NCI-H774 (cell line): ENCODE measurements at places on chromosomes 11 and 22.

DNA sequence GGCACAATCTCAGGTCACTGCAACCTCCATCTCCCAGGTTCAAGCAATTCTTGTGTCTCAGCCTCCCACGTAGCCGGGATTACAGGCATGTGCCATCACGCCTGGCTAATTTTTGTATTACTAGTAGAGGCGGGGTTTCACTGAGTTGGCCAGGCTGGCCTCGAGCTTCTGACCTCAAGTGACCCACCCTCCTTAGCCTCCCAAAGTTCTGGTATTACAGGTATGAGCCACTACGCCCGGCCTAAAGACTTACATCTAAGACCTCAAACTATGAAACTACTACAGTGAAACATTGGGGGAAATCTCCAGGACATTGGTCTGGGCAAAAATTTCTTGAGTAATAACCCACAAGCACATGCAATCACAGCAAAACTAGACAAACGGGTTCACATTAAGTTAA, 13.8 kb upstream of the FAM181B start:
- no peak for DNase-seq

GRCh38 chr11:26580929-26581328, 8.9 kb upstream of the MUC15 start:
- no peak for DNase-seq

DNA sequence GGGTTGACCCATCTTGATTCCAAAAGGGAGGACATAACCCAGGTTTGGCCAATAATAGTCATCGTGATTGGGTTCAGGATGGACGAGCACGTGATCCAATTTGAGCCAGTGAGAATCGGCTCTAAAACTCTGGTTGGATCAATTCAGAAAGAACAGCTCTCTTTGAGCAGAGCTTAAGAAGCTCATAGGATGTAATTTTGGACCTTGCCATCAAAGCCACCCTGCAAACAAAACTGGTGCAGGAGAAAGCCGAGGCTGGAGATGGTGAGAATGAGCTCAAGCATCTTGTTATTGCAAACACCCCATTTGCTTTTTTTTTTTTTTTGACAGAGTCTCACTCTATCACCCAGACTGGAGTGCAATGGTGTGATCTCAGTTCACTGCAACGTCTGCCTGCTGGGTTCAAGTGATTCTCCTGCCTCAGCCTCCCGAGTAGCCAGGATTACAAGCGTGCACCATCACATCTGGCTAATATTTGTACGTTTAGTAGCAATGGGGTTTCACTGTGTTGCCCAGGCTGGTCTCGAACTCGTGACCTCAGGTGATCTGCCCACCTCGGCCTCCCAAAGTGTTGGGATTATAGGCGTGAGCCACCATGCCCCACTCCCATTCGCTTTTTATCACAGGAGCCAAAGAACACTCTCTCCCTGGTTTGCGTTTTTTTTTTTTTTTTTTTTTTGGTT, 13.8 kb upstream of the MIAT start:
- no peak for DNase-seq

DNA sequence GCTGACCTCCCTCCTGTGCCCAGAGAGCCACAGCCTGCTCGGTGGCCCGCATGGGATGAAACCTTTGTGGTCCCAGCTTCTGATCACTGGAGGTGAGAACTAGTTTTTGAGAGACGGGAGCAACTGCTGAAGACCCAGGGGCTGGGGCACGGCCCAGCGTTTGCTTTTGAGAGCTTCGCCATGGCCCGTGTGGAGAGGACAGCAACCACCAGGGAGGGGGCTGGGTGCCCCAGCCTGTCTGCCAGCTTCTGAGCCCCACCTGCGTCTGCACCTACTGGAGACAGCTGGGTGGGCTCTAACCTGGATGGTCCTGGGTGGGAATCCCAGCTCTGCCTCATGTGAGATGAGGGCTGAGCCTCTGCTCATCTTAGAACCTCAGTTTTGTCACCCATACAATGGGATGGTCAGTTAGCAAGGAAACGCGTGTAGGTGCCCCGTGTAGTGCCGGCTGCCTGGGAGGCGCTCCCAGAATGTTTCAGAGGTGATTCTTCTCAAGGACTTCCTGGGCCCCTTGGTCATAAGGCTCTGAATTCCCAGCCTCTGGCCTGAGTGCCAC, 51.1 kb upstream of the CCDC188 start:
- DNase-seq, result no peak

GRCh38 chr11:119100994-119101758, 477 bp downstream of the DPAGT1 start:
- no peak for DNase-seq

GRCh38 chr11:134691985-134692384, 279.9 kb upstream of the B3GAT1 start:
- no peak for DNase-seq

- DNase-seq, result no peak
Measured at GRCh38 chr11:134244593-134244992, 8.6 kb downstream of the THYN1 start.

- no peak for DNase-seq
Measured at GRCh38 chr11:69424748-69425147, 56.7 kb upstream of the LINC01488 start.

- DNase-seq, result no peak
Measured at GRCh38 chr22:45231293-45231692, 9.4 kb downstream of the KIAA0930 start.

GRCh38 chr22:50620593-50621355, 7.2 kb downstream of the ARSA start:
- no peak for DNase-seq

DNA sequence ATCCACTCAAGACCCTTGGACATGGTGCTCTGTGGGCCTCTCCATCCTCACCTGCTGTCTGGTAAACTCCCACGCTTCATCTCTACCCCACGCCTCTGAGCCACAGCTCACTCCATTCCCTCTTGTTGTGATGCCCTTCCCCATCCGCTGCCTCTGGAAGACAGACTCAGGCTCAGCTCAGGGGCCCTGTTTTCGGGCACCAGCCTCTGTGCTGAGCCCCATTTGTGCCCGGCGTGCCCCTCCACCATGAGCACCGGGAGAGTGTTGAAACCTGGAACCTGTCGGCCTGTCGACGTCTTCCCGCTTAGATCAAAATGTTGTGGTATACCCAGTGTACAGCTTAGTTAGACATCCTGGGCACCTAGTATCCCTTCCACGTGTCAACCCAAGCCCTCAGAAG, 6.5 kb upstream of the SCUBE1 start:
- DNase-seq, result no peak

DNA sequence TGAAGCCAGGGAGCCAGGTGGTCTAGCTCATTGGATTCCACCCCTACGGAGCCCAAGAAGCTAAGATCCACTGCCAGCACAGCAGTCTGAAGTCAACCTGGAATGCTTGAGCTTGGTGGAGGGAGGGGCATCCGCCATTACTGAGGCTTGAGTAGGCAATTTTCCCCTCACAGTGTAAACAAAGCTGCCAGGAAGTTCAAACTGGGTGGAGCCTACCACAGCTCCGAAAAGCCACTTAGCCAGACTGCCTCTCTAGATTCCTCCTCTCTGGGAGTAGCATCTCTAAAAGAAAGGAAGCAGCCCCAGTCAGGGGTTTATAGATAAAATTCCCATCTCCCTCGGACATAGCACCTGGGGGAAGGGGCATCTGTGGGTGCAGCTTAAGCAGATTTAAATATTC, 620.3 kb downstream of the NELL1 start:
- no peak for DNase-seq

- no peak for DNase-seq
Measured at GRCh38 chr11:116656011-116656410, 116.8 kb downstream of the BUD13 start.

DNA sequence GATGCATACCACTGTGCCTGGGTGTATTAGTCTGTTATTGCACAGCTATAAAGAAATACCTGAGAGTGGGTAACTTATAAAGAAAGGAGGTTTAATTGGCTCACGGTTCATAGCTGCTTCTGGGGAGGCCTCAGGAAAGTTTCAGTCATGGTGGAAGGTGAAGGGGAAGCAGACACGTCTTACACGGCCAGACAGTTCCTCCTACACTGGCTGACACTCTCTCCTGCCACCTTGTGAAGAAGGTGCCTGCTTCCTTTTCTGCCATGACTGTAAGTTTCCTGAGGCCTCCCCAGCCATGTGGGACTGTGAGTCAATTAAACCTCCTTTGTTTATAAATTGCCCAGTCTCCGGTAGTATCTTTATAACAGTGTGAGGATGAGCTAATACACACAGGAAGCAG, 33.6 kb upstream of the CD81 start:
- DNase-seq, result no peak

GRCh38 chr22:46377525-46378425, 42.3 kb downstream of the TRMU start:
- DNase-seq, result no peak

- no peak for DNase-seq
Measured at GRCh38 chr11:70610566-70611565, 212.5 kb downstream of the CTTN start.

GRCh38 chr11:48080301-48080861, 100.0 kb downstream of the PTPRJ start:
- DNase-seq, result no peak

DNA sequence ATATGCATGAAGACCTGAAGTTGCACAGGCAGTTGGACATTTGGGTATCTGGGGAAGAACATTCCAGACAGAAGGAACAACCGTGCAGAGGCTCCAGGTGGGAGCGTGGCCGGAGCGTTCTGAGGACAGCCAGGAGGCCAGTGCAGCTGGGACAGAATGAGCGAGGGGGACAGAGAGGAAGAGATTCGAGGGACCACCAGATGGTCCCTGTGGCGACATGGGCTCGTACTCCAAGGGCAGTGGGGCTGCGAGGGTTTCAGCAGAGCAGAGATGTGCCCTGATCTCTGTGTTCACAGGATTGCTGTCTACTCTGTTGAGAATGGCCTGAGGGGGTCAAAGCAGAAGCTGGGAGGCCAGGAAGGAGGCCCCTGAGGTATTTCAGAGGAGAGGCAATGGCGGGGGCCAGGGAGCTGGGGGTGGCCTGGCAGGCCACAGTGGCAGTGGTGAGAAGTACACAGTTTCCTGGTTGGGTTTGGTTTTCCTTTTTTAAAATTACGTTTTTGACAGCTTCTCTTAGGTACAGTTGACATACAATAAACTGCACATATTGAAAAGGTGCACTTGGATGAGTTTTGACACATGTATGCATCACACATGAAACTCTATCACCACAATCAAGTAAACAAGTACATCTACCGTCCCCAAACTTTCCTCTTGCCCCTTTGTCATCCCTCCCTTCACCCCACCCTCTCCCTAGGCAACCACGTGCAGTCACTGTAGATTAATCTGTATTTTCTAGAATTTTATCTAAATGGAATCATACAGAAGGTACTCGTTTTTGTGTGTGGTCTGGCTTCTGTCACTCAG, 24.8 kb upstream of the SOX10 start:
- DNase-seq, result no peak

DNA sequence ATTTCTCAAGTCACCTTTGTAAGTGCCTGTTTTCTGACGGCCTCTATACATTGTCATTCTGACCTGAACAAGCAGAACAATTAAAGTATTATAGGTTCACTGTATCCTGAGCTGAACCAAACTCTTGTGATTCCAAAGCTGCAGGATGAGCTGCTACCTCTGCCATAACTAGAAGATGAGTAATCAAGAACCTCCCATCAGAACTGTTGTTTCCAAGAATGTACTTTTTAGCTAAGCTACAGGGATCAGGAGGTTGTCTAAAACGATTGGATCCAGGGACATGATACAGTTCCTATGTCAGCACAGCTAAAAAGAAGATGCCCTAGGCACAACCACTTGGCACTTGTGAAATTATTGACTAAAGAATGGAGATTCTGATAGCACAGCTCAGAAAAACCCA, 288.4 kb upstream of the CCDC90B start:
- no peak for DNase-seq

DNA sequence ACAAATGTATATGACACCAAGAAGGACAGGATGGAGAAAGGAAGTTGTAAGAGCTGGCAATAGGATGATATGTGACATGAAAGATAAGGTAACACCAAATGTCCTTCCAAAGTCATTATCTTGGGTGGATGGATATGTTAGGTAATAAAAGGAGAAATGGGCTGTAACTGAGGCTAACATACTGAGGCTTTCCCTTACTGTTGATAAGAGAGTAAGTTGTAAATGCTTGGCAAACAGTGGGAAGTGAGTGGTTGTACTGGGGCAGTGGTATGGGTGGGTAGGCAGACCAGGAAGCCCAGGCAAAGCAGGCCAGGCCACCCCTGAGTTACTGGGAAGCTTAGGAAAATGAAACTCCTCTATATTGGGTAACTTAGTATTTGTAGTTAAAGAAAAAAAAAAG, 73.7 kb downstream of the ARHGAP42 start:
- DNase-seq, result no peak

GRCh38 chr11:24793479-24793878, 296.6 kb downstream of the LUZP2 start:
- DNase-seq, result no peak

DNA sequence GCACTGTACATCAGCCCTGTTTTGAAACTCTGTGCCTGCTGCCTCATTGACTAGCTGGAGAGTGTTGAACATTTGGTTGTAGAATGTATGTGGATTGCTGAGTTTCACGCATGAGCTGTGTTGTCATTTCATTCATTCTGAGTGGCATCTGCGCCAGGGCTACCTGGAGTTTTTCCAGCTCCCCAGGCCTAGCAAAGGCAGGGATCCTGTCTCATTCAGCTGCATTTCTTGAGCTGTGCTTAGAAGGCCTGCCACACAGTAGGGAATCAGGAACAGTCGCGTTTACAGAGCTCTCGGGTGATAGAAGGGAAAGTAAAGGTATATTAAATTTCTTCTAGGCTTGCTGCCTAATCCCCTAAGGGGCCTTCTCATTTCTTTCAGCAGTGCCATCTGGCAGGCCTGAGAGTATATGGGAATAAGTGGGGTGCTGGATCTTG, 44.3 kb downstream of the PTPRJ start:
- no peak for DNase-seq

DNA sequence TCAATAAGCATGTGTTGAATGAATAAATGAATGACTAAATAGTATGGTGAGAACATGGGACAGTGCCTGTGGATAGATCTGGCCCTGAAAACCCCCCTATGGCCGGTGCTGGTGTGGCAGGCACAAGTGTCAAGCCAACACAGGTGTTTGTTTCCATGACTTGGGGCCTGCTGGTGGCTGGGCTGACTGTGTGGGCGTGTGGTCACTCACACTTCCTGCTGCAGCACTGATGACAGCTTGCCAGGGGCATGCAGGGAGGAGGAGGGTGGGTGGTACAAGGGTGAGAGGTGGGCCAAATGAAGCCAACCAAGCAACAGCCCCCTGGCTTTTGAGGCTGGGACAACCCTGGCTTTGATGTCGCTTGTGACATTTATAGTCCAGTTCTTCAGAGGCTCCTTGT, 30.3 kb upstream of the ABCC8 start:
- DNase-seq, result no peak

DNA sequence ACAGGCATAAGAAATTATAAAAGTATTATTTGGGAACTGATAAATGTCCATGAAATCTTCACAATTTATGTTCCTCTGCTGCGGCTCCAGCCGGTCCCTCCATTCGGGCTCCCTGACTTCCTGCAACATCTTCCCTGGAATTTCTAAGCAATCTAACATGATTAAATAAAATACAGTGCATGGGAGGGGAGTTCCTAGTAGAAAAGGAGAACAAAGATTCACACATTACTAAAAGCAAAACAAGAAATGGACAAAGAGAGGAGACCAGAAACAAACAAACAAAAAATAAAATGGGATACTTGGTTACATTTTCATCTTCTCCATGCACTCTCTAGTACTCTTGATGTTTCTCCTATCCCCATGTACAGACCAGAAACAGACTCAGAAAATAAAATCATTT, 8.6 kb upstream of the APOL4 start:
- no peak for DNase-seq

- DNase-seq, result no peak
Measured at GRCh38 chr22:45291061-45291930, 6.5 kb downstream of the UPK3A start.

GRCh38 chr11:126868741-126869140, 131.8 kb downstream of the KIRREL3 start:
- no peak for DNase-seq
